ENCODE measurements at places on chromosomes 1 and 21.

DNA sequence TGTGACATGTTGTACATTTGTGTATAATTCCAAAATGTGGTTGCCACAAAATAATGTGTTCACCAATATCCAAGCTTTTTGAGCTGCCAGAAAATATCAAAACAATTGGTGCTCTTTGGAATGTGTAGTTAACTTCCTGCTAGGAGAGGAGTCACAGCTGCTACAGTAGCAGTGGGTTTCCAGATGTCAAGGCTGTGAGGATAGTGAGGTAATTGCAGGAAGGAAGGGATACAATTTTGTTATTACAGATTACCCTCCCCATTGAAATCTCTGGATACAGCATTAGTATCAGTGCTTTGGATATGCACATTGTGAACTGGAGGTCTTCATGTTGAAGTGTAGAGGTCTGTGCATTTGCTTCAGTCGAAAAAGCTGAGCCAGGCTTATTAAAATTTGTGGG, 253.2 kb downstream of the PTPRC start:
- DNase-seq = no peak

DNA sequence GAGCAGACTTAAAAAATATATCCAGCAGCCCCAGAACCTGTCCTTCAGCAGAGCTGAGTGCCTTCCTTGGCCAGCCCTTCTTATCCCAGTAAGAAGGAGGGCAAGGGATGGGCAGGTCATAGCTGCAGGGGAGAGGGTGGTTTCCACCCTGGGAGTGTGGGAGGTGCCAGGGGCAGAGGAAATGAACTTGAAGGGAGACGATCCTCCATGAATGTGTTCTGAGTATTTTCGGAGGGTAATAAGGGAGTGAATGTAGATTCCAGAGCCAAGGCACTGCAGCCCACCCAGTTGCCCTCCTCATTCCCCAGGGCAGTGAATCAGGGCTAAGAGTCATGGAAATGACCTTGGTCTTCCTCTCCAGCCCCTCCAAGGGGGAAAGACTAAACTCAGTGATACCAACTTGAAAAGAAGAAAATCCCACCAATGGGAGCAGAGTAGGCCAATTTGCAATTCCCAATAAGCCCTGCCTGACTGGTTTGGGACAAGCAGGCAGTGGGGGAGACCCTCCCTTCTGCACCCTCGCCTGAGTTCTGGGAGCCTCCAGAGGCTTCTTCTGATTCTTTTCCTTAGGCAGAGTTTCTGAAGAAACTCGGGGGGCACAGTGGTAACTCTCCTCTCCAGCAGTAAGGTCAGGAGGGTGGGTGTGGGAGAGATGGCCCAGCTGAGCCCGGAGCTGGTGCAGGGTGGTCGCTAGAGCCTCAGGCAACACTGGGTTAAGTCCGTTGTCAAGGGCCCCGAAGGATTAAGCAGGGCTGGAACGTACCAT, 4.2 kb downstream of the MYOG start:
- DNase-seq = no peak

DNA sequence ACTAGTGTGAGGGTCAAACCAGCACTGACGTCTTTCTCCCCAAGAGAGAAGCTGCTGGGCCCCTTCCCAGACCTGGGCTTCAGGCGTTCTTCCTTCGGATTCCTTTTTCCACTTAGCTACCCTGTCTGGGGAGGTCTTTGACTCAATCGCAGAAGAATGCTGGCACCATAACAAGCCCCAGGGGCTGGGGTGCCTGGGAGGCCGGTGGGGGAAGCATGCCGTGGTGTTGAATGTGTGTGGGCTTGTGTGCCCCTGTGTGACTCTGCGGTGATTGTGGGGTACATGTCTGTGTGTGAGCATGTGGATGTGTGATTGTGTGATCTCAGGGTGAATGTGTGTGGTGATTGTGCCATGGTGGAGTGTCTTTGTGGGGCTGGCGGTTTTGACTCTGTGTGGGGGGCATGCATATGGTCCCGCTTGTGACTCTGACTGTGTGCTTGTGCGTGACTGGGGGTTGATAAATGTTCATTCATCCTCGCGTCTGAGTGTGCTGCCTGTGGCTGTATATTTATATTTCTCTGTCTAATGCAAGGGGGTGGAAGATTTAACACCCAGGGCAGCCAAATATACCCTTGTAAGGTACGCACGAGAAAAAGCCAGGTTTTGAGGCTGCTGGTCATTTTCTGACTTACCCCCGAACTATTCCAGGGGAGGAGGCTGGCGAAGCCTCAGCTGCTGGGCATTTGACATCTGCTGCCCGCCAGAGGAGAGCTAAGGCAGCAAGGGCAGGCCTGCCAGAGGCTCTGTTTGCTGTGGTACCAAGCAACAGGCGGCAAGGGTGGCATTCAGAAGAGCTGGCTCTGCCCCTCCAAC, 1.1 kb upstream of the SYNC start:
- peak; percentile 83 for DNase-seq

GRCh38 chr1:70017770-70018169, 187.6 kb downstream of the LRRC40 start:
- no peak for DNase-seq

DNA sequence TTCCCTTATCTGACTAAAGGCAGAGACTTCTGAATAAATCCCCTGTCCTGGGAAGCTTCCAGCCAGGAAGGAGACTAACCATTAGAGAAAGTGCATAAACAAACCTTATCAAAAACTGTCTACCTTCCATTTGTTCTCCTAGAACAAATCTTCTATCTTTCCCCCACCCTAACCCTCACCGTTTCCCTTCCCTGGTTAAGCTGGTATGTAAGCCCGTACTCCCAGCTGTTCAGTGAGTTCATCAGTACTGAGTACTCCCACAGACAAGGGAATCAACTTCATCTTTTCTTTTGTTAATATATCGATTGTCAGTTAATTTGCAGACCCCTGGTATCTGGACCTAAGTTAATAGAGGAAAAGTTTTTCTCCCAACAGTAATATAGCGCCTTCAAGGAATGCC, 20.1 kb upstream of the COG2 start:
- no peak for DNase-seq

- no peak for DNase-seq
These were observed 1.4 kb downstream of the NIT1 start for GRCh38 chr1:161119092-161119903.
